Uterus (tissue), 4 donors: ENCODE measurements at places on chromosomes 5 and 9. TPM values are rescaled to one million over a fixed set of nuclear protein-coding genes. Genes with fewer than 3 reads are reported as not detected.

- peak; percentile 69 for DNase-seq
These were observed 674 bp downstream of the LHFPL2 start for GRCh38 chr5:78647838-78648358.

- DNase-seq = no peak
These were observed 102.4 kb upstream of the PARP8 start for GRCh38 chr5:50564079-50564478.

DNA sequence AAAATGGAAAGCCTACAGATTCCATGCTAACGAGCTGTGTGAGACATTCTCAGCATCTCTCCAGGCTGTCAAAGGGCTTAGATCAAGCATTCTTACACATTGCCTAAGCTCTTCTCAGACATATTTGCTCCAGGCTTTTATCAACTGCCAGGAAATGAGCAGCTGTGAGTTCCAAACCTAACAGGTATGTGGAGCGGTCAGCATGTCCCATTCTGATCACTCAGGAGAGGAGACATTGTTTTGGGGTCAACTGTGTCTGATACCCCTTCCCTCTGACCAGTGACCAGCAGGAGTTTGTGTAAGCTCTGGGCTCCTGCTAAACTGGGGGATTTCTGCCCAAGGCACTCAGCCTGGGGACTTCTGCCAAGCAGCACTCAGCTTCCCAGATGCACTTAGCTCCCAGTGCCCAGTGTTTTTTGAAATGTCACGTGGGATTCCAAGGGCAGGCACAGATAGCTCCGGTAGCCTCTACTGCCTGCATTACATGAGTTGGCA lies 229.1 kb downstream of the SEC61B start:
- no peak for DNase-seq

DNA sequence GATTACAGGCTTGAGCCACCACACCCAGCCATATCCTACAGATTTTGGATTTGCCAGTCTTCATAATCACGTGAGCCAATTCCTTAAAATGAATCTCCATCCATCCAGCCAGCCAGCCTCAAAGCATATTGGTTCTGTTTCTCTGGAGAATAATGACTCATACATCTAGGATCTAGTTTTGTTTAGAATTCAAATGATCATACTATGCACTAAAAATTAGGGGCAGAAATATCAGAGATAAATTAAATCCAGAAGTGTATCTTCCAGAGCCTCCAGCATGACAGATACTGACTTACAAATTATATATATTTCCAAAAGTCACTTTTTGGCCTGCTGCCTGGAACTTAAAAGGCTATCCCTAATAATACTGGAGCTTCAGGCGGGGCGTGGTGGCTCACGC lies 119.1 kb upstream of the NR5A1 start:
- DNase-seq = no peak

- DNase-seq = no peak
These were observed 599.5 kb upstream of the PTGER4 start for GRCh38 chr5:40080191-40080590.

DNA sequence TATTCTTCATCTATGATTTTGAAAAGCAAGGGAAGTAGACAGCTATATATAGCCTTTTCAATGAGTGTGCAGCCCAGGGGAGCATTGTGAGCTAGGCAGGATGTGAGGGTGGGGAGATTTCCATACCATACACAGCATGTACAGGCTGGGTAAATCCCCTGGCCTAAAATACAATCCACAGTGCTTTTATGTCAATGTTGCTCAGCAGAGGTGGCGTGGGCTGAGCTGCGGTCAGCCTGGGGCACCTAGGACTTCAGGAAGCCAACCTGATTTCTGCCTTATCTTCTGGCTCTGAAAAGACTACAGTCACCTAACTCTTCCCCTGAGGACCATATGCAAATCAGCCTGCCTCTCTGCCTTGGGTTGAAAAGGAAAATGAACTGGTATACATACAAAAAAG lies 6.3 kb upstream of the GARIN3 start:
- no peak for DNase-seq

- no peak for DNase-seq
These were observed 12.6 kb upstream of the AQP7 start for GRCh38 chr9:33414889-33415500.

- DNase-seq = no peak
These were observed 142.3 kb downstream of the SMARCA2 start for GRCh38 chr9:2157277-2158110.

DNA sequence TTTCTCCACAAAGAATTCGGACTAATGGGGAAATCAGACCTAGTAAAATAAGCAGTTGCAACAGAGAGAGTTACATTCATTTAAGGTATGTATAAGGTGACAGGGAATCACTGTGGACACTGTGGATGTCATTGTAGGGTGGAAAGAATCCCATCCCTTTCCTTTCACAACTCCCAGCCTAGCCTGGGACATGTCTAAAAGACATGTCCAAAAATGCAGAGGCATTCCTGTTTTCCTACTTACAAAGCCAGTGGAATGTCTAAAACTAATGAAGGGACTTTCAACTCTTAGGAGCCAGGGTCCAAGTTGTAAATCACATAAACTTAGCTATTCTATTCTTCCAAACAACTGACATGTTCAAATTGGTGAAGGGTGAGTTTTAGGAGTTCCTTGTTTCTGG lies 511.0 kb downstream of the PRELID2 start:
- no peak for DNase-seq

DNA sequence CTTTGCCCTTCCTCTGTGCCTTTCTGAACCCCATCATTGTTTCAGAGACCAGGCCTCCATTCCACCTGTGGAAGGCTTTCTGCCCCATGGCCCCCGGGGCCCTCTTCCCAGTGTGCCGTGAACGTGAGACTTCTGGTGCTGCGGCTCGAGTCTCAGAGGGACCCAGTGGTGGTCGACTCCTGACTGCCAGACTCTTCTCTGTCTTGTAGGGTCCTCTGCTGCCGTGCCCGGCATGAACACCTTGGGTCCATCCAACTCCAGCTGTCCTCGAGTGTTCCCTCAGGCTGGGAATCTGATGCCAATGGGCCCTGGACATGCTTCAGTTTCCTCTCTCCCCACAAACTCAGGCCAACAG lies 20.1 kb upstream of the LTC4S start:
- DNase-seq = no peak

DNA sequence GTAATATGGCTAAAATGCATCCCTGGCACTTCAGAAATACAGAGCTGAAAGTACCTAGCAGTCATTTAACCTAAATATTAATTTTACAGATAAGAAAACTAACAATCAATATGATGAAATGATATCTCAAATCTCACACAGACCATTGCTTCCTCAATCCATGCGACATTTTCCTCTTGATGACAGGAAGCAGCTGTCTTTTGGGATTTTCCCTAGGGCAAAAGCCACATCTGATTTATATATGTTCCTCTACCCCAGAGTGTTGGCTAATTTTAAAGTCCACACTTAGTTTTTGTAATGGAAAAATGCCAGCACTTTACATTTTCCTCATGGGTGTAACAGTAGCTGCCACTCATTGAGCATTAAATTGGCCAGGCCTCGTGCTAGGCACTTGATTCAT lies 47.7 kb upstream of the ITGA1 start:
- no peak for DNase-seq

- DNase-seq = no peak
These were observed 1704.8 kb upstream of the CDH9 start for GRCh38 chr5:28743025-28743715.

- no peak for DNase-seq
These were observed 595.6 kb downstream of the CAAP1 start for GRCh38 chr9:26296910-26297572.

DNA sequence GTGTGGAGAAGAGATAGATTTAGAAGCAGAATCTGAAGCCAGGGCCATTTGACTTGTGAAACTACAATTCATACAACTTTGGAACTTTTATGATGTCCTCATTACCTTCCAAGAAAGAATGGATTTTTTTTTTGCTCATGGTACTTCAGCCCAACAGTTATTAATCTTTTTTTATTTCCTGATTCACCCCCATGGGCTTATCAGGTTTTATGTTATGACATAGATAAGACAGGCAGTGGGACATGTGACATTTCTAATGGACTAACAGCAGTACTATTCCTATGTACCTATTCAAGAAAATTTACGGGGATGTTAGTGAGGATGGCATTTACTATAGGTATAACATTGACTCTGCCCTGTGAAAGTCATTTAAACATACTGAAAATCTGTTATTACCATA lies 204.7 kb downstream of the ARHGEF28 start:
- DNase-seq = no peak

DNA sequence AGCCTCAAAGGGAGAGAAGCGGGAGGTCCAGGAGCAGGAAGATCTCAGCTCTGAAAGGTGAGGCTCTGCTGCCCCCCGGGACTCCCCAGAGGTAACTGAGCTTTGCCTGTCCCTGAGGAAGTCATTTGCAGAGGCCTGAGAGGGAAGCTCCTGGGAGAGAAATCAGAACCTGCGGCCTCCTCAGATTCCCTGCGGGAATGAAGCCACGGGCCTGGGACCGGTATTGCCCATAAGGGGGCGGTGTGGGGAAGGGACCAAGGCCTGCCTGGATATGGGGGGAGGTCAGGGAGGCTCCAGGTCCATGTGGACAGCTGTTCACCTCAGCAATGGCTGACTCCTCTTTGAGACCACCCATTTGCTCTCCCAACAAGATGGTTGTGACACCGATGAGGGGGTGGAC lies 1.3 kb downstream of the SPATA31E1 start:
- DNase-seq = no peak

DNA sequence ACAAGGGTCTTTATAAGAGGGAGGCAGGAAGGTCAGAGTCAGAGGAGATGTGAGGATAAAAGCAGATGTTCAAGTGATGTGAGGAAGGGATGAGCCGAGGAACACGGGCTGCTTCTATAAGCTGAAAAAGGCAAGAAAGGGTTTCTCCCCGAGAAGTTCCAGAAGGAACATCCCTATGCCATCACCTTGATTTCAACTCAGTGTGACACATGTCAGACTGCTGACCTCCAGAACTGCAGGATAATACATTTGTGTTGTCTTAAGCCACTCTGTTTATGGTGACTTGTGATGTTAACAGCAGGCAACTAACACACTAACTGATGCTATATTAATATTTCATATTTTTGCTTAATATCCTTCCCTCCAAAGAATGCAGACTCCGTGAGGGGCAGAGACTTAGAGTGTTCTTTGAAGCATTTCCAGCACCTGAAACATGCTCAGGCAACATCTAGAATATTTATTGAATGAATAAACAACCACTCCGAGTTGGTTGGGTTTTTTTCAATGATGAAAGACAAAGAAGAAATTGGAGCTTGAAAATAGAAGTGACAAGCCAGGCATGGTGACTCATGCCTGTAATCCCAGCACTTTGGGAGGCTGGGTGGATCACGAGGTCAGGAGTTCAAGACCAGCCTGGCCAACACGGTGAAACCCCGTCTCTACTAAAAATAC lies 77.6 kb upstream of the ADRA1B start:
- DNase-seq = no peak

The HMCN2 gene
- 10.1 TPM for total RNA-seq

The FBXO10 gene
- total RNA-seq = 9.4 TPM

The CCDC152 gene
- total RNA-seq = not detected
